ENCODE measurements at places on chromosomes 5 and 9.

GRCh38 chr5:8136271-8136670, 267.3 kb downstream of the MTRR start:
- no peak for DNase-seq

- DNase-seq: peak; percentile 87
Measured at GRCh38 chr5:95620870-95621838, 1.3 kb downstream of the GPR150 start.

- no peak for DNase-seq
Measured at GRCh38 chr5:60395712-60396329, 304.1 kb downstream of the DEPDC1B start.

DNA sequence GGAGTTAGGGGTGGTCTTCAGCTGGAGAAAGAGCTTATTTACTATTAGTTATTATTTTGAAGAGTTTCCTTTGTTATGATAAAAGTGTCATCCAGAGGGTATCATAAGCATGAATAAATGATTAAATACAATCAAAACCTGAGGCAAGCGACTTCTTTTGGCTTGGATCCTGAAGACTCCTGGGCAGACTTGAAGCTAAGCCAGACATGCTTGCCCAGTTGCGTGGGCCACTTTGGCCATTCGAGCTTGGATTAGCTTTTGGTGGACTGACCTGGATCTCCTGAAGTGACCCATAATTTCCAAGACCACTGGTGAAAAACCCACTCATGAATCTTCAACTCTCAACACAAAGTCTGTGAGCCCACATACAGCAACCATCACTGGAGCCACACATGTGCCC, 335.8 kb downstream of the NR2F1-AS1 start:
- no peak for DNase-seq

DNA sequence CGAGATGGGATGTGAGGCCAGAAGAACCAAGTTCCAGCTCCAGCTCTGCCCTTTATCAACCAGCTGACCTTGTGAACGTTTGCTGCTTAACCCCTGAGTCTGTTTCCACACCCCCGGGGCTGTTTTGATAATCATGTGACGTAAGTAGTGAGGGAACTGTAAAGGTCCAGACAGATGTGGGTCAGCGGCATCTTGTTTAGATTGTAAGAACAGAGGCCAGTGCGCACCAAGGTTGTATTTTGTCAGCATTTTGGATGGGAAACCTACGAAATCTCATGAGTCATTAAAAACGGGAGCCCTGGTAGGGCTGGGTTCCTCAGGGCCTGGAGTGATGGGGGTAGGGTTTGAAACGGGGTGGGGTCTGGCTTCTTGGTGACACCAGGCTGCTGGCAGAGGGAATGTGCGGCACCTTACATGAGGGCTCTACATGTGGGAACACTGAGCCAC, 13.8 kb upstream of the COL15A1 start:
- DNase-seq: no peak

GRCh38 chr5:144972317-144972716, 801.6 kb downstream of the KCTD16 start:
- no peak for DNase-seq

- DNase-seq: no peak
Measured at GRCh38 chr5:15023846-15024245, 152.3 kb upstream of the ANKH start.

DNA sequence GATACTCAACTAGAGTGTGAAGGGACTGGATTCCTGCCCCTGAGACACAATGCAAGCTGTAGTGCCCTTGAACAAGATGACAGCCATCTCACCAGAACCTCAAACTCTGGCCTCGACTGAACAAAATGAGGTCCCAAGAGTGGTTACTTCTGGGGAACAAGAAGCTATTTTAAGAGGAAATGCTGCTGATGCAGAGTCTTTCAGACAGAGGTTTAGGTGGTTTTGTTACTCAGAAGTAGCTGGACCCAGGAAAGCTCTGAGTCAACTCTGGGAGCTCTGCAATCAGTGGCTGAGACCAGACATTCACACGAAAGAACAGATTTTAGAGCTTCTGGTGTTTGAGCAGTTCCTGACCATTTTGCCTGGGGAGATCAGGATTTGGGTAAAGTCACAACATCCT, 2.4 kb downstream of the ZNF483 start:
- DNase-seq: no peak

- DNase-seq: peak; percentile 36
Measured at GRCh38 chr5:66704790-66705425, 108.7 kb downstream of the MAST4 start.

DNA sequence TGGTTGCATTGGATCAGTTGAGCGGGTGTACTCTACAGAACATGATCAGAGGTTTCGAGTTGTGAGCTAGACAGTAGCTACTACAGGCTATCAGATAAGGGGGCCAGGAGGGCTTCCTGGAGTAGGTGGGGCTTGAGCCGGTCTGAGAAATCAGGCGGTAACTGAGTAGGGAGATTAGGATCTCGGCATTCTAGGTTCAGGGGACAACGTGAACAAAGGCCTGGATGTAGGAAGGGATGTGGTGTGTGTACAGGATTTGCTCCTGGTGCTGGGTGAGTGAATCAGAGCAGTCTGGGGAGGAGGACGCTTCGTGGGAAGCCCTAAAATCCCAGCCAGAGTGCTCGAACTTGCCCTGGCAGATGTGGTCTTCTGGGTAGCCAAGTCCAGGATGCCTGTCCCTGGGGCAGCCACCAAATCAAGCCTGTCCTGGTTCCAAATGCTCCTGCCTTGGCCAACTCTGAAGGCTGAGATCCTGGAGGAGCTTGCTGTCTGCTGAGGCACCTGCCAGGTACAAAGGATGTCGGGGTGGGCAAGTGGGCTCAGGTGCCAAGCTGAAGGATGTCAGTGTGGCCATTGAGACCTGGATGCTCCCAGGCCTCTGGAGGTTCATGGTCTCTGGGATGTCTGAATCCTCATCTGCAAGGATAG, 33.4 kb downstream of the STC2 start:
- DNase-seq: no peak

- DNase-seq: peak; percentile 49
Measured at GRCh38 chr5:43065387-43065947, 25.3 kb upstream of the ANXA2R start.

GRCh38 chr5:154385236-154385512, 60.6 kb upstream of the SAP30L start:
- no peak for DNase-seq

GRCh38 chr9:82333671-82334070, 345.1 kb downstream of the SPATA31D1 start:
- peak; percentile 2 for DNase-seq

GRCh38 chr5:72216756-72217155, 103.3 kb downstream of the MRPS27 start:
- DNase-seq: no peak

GRCh38 chr9:114394523-114395333, 6.9 kb upstream of the AKNA start:
- DNase-seq: no peak

- no peak for DNase-seq
Measured at GRCh38 chr5:15579193-15579990, 79.4 kb downstream of the FBXL7 start.

DNA sequence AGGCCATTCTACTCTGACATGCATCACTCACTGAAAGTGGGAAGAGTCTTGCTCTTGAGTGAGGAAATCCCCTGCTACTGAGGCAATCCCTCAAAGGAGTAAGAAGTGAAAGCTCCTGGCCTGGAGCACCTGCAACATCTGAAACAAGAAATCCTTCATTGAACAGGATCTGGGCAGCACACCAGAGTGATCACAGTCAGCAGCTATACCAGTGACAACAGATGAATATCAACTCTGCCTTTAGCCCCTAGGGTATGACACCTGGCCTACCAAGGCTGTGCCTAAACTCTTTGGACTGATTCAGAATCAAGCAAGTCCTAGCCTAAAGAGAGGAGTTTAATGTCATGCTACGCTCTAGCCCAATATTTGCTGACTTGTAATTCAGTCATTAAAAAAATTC, 156.2 kb upstream of the CCDC152 start:
- no peak for DNase-seq

- DNase-seq: no peak
Measured at GRCh38 chr5:86542532-86542931, 75.2 kb upstream of the COX7C start.

GRCh38 chr5:172765766-172766286, 5.2 kb downstream of the DUSP1 start:
- DNase-seq: no peak

- DNase-seq: no peak
Measured at GRCh38 chr5:1536322-1536845, 12.6 kb upstream of the LPCAT1 start.

DNA sequence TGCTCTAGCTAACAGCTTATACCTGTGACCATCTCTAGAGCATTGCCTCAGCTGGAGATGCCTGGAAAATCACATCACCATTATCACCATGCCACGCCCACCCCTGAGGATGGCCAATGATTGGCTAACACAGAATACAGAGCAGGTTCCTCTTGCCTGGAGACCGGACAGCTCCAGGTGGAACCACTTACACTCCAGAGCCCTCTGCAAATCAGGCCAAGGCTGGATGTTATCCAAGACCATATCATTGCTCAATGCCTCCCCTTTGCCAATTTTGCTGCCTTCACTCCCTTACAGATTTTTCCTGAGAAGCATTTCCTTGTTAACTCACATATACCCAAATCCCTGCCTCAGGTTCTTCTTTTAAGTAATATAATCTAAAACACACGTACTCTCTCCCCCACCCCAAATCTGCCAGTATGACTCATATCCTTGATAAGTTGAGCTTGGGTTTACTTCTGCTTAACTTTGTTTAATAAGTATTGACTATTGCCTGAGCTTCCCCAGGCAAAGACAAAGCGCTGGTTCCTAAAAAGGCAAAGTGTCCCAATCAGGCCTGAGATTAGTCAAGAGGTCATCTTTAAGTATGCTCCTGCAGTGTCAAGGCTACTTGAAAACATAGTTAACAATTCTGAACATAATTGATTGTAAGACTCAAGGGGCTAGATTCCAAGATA, 309.6 kb downstream of the EPB41L4A start:
- DNase-seq: peak; percentile 86

GRCh38 chr5:34648840-34649158, 7.3 kb upstream of the RAI14 start:
- no peak for DNase-seq

DNA sequence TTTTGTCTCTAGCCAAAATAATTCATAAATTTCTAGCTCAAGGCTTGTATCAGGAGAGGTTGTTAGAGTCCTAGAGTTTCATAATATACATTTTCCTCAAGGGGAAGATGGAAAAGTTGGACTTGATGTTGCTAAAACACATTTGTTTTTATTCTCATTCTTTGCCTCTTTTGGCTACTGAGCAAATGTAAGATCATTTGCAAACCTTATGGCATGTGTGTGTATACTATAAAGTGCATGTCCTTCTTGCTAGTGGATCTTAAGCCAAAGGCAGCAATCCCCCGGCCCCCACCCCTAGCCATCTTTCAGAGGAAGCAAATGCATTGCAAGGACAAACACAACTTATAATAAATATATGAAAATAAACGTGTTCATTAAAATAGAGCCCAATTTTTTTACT, 43.0 kb downstream of the ADAMTSL1 start:
- no peak for DNase-seq

DNA sequence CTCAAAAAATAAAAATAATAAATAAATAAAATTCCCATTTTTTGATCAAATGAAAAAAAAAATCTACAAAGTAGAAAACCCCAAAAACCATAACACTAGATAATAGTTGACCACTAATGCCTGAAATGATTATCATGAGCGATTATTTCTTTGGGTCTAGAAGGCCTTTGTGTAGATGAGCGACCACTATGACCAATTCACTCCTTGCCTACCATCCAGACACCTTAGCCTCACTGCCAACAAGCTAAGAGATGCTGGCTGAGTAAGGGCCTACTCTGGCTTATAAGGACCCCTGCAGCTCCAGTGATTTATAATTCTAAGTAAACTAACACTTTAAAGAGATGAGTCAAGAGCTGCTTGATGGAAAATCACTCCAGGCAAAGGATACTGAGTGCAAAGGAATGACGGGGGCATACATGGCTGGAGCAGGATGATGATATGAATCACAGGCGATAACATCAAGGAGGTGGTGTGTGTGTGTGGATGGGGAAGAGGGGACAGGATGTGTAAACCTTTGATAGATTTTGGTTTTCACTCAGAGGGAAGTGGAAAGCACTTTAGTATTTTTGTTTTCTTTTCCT, 4.8 kb upstream of the F2RL1 start:
- no peak for DNase-seq

DNA sequence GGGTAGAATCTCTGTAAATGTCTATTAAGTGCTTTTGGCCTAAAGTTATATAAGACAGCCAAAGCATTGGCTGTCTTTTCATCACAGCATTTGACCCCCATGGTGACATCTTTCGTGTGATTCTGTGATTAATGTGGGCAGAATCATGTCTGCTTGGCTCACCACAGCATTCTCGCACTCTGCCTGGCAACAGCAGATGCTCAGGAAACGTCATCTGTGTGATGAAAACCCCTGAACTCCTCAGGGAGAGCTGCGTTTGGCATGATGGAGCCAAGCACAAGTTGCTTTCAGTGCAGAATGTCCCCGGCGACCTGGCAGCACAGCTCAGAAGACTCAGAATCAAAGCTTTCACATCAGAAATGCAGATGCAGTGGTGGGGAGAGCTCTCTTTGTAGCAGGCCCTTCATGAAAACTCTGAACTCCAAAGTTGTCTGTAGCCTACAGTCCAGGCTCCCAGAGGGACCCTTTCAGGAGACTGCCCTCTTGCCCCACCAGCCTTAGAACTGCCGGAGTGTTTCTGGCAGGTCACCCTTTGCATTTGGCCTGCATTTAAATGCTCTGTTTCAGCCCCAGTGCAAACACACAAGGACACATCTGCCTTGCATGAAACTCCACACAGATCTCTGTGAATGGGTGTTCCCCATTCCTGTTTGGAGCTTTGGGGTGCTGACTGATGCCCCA, 155.6 kb upstream of the PANK3 start:
- no peak for DNase-seq

- no peak for DNase-seq
Measured at GRCh38 chr9:19411316-19411715, 2.5 kb downstream of the ACER2 start.

DNA sequence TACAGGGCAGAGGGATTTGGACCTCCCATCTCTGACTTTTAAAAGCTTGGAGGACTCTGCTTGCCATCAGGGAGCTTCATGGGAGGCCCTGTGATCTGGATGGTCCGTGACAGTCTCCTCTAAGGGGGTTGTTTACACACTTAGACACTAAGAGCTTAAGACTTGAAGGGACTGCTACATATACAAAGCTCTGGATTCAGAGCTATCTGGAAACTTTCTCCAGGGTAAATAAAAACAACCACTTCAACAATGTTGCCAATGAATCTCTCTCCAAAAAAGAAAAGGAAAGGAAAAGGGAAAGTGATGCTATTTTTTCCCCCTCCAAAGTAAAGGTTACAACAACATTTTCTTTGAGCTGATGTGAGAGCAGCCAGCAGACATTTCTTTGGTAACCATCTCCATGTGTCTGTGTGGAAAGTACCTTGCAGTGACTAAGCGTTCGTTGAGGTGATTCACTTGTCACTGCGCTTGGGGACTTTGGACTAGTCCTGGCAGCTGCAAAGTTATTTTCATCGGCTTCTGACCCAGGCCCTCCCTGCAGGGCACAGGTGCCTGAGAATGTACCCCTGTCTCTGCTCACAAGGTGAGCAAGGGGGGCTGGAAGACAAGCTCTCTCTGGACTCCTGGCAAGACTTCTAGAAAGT, 262.1 kb upstream of the KLF4 start:
- DNase-seq: peak; percentile 87

GRCh38 chr5:107532916-107533315, 137.8 kb downstream of the EFNA5 start:
- no peak for DNase-seq

- DNase-seq: no peak
Measured at GRCh38 chr5:150142185-150142958, 13.3 kb downstream of the PDGFRB start.
